Fibroblast of skin of right quadriceps (primary cell): ENCODE measurements at places on chromosomes 3 and 15.

DNA sequence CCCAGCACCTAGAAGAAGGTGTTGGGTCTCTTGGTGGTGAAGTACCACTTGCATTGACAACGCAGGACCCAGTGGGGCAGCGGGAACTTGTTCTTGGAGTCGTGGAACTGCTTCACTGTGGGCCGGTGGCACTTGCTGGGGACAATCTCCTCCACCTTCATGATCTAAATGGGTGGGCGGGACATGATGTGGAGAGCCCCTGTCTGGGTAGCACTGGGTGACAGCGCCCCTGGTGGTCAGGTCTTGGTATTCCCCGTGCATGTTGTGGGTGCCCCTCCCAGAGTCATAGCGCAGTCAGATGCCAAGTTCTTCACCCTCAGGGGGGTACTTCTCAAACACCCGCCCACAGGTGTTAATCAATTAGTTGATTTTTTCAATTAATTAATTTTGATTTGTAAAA is 60.2 kb downstream of the AGBL1 start:
- DNase-seq: no peak

- DNase-seq: no peak
These were observed 42.1 kb downstream of the CDCP1 start for GRCh38 chr3:45103753-45104714.

DNA sequence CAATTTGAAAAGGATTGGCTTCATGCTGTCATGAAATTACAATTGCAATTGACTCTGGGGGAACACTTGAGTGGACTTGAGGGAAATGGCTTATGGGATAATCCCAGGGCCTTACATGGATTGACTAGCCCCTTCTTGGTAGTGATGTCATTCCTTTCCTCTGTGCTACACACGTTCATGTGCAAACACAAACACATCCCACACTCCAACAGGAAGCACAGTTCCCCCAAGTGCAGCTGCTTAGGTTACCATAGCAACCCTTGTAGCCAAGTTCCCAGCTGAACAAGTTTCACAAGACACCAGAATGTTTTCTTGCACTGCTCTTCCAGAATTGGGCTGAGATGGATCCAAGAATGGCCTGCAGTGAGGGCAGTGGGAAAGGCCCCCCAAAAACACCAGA is 217.0 kb downstream of the ZNF621 start:
- no peak for DNase-seq

- peak; percentile 12 for DNase-seq
These were observed 41.2 kb downstream of the IMPG2 start for GRCh38 chr3:101279162-101279561.

DNA sequence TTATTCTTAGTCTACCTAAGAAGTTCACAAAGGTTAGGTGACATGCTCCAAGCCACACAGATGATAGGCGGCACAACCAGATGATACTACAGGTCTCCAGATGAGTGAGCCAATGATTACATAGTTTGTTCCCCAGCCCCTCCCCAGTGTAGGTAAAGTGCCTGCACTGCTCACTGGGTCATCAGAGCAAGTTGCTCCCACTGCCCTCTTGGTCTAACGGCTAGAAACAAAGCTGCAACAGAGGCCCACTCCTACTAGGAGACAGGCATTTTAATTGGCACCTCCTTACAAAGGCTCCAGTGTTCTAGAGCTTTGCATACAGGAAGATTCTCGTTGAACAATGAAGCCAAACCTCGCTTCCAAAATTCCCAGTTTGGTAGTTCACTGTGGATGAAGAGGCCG is 47.3 kb downstream of the TMEM44 start:
- no peak for DNase-seq

DNA sequence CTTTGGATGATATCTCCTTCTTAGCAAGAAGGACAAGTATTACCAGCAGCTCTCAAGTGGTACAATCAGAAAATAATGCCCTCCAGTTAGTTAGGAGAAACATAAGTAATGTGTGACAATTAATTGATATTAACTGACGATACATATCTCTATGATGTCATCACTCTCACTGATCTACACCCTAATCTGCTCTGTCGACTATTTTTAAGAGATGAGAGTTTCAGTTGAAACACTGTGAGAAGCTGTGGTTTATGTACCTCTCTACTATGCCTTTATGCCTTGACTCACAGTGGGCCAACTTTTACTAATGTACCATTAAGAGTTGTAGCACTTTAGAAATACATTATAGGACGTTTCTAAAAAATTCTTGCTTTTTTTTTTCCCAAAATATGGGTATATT is 8.6 kb downstream of the CEP152 start:
- DNase-seq: no peak

GRCh38 chr3:123089611-123090331 is 22.9 kb downstream of the PDIA5 start:
- DNase-seq: no peak

- DNase-seq: peak; percentile 94
These were observed 854 bp upstream of the COL8A1 start for GRCh38 chr3:99637368-99638111.

DNA sequence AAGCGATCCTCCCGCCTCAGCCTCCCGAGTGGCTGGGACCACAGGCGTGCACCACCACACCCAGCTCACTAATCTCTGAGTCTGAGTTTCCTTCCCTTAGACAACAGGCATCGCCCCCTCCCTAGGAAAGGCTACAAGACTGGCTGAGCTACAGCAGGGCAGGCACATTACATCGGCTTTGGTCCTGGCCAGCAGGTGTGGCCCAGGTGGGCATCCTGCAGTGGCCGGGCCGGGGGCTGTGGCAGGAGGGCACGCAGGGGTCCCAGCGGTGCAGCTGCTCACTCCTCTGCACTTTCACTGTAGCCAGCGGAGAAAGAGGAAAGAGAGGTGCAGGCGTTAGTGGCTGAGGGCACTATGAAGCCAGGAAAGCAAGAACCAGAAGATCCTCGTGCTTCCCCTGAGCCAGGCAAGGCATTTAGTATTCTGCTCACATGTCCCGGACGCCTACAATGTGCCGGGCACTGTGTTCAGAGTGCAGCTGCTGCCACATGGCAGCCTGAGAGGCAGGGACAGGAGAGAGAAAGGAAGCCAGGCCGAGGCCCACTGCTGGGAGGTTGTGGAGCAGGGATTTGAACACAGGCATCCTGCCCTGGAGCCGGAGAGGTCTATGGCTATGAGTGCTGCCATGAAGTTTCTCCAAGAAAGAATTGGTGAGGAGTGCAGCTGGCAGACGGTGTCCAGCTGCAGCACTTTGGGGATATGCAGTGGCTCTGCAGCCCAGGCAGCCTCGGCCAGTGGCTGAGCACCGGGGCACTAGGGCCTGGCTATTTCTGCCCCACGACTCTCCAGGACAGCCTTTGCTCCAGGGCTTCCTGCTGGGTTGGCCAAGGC is 22.3 kb downstream of the GRIP2 start:
- no peak for DNase-seq

DNA sequence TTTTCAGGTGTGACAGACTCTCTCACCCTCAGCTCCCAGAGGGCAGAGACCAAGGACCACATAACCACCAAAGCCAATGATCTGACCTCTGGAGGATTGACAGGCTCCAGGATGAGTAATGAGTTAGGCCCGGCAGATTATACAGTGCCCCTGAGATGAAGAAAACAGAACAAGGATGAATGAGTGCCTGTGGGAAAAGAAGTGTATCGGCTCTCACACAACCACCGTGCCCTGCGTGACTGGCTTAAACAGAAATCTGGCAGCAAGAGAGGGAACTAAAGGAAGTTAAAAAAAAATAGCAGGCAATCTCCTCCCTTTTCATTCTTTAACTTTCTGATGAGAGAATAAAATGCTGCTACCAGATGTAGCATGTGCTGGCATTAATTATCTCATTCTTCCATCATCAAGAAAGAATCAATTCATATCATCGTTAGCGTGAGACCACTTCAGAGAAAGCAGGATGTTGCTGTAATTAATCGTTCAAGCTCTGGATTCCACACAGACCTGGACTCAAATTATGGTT is 227.5 kb upstream of the COL8A1 start:
- peak; percentile 95 for DNase-seq

DNA sequence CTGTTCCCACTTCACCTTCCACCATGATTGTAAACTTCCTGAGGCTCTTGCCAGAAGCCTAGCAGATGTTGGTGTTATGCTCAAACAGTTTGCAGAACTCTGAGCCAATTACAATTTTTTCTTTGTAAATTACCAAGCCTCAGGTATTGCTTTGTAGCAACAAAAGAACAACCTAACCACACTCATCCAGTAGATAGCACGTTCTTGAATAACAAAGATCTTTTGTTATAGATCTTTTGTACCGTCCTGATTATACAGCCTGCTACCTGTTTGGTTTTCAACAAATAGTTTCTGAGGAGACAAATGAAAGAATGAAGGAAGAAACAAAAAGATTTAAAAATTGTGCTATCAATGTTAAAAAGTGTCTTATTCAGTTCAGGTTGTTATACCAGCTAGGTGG is 474.7 kb upstream of the ALCAM start:
- no peak for DNase-seq

DNA sequence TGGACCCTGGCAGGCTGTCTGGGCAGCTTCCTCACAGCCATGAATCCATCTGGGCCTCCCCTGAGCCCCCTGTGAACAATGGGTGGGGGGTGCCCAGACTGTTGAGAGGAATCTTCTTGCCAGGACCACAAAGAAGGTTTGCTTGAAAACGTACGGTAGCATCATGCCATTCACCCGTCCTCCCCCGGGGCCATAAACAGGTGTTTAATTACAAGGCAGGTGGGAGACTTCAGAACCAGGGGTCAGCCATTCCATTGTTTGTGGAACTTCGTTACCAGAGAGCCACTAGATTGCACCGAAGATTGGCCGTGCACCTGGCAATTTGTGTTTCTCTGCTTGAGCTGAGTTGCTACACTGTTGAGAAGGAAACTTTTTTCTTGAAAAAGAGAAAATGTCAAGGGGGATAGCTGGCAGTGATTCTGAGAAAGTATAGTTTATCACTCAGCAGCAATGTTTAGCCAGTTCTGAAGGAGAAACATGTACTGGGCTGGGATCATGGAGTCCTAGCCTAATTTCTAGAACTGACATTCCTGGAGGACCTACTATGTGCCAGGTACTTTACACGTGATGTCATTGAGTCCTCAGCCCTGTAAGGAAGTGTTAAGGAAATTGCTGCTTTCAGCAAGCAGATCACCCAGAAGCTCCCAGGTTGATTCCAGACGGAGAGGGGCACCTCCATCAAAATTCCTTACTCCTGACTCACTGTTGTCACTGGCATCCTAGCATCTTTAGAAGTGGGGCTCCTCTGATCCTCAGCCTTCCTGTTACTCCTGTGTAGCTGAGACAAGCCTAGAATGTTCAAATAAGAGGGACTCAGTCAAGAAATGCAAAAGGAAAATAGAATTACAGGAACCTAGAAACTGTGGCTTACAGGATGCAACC is 103.8 kb upstream of the UBE2E1 start:
- peak; percentile 47 for DNase-seq
